EL (cell line): ENCODE measurements at places on chromosomes 6 and 20.
A peak's percentile ranks its signal among the peaks of the same experiment; 100 is the strongest.

DNA sequence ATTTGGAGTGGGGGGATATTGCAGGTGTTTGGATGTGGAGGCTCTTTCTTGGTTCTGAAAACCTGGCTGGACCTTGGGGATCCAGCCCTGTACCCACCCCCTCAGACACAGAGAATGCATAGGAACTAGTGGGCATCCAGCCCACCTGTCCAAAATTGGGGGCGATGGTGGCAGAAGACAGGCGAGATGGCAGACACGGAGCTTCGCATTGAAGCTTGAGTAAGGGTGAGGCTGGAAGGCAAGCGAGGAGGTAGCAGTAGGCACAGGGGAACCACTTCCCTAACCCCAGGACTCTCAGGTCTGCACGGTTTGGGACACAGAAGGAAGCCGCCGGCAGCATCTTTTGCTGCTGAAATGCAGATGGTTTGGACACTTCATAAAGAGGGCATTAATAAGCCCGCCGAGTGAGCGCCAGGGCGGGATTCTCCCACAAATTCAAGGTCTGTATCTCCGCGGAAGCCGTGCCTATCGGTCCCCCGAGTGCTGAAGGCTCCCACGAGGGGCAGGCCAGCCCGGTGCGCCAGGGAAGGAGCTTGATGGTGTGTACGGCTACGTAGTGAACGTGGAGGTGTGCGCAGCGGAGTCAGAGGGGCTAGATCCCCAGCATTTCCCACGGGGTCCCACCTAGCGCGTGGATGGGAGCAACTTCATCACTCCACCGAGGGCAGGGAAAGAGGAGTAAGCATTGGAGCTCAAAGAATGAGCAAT, 1.6 kb upstream of the FOXA2 start:
- DNase-seq: no peak

GRCh38 chr20:51712501-51713212, 55.5 kb downstream of the ATP9A start:
- no peak for DNase-seq

- DNase-seq: peak; percentile 56
Observed at GRCh38 chr20:62902926-62903615, 23.2 kb downstream of the DIDO1 start.

GRCh38 chr6:4504700-4505099, 271.5 kb upstream of the CDYL start:
- DNase-seq: no peak

DNA sequence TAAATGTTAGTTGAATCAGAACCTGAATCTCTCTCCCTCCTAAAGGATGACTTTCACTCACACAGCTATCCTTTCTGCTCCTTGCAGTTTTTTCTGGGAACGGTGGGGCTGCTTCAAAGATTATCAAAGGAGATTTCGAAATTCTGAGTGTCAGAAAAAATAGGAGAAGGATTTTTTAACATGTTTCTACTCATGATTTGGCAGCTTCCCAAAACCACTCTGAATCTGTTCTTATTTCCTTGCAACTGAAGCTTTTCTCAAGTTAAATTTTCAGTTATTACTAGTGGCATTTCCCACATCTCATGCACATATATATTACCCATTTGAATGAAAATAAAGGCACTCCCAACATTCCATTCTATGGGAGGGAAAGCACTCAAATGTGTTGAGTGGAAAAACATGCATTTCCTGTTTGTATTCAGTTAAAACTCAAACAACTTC, 123.6 kb downstream of the LCA5 start:
- DNase-seq: peak; percentile 29

GRCh38 chr20:49281913-49282467, 4.1 kb upstream of the ZNFX1 start:
- no peak for DNase-seq

GRCh38 chr6:12017876-12018401, 5.8 kb downstream of the HIVEP1 start:
- no peak for DNase-seq
